NCI-H748 treated with DMSO at 0.1 percent for 48 hours (cell line): ENCODE measurements at places on chromosomes 2 and 18.

DNA sequence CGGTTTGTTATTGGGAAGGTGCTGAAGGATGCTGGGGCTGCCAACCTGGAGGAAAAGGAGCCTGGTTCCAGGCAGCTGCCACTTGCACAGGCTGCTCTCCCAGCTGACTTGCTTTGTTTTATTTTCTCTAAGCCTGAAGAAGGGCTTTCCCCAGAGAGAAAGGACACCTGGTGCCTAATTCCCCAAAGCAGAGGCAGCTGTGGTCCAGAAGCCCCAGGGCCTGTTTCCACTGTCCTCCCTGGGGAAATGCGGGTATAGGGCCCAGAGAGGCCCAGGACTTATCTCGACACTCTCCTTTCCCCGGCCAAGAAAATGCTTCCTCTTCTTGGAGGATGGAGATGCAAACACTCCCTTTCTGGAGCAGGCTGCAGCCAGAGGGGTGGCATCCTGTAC lies 30.1 kb downstream of the INO80C start:
- no peak for DNase-seq

DNA sequence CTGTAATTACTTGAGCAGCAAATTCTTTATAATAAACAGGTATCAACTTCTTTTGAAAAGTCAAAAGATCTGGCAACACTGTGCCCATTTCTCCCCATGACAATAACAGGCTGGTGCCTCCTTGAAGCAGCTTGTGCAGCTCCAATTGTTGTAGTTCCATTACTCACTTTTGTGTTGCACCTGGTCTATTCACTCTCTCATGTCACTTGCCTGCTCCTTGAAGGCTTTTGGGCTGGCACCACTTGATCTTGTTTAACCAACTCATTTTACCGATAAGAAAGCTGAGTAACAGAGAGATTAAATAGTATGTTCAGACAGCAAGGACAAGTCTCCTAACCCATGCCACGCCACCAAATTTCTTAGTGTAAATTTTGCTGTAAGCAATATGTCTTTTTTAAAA lies 314.5 kb downstream of the OSR1 start:
- no peak for DNase-seq

- DNase-seq, result no peak
Measured at GRCh38 chr2:42028571-42029148, 19.2 kb upstream of the PKDCC start.

- no peak for DNase-seq
Measured at GRCh38 chr18:30957066-30957465, 85.5 kb downstream of the DSC3 start.
